ENCODE measurements at places on chromosomes 3 and 15.

DNA sequence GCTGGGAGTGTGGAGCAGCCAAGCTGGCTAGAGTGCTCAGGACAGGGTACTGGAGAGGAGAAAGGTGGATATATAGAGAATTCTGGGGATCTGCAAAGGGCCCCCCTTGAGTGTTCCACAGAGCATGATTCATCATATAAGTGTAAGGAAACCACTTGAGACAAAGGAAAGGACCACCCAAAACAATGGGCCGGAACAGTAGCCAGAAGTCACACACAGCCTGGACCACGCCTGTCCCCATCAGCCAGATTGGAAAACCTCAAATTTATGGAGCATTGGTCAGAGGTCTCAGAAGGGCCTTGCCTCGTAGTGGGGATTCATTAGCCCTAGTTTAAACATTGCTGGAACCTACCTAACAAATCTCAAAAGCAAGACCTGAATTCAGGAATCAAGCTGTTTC, 4.9 kb upstream of the KNSTRN start:
- no peak for DNase-seq

- DNase-seq: no peak
Measured at GRCh38 chr15:89112341-89112971, 24.2 kb downstream of the ABHD2 start.

DNA sequence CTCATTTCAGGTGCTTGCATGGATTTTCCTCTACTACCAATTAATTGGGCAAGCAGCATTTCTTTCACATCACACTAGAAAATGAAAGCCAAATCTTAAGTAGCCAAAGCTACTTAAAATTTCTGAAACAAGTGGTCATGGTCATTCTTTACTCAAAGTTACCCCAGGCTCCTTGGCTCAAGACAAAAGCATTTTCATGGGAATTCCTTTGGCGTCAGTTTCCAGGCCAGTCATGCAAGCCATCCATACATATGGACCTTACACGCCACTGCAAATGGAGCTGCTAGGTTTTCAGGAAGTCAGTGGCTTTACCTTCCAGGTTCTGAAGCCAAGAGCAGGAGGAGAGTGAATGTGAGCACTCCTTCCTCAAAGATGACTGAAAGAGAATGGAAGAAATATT, 83.7 kb upstream of the IL12A start:
- no peak for DNase-seq

- no peak for DNase-seq
Measured at GRCh38 chr15:68639926-68640600, 61.3 kb downstream of the CORO2B start.

DNA sequence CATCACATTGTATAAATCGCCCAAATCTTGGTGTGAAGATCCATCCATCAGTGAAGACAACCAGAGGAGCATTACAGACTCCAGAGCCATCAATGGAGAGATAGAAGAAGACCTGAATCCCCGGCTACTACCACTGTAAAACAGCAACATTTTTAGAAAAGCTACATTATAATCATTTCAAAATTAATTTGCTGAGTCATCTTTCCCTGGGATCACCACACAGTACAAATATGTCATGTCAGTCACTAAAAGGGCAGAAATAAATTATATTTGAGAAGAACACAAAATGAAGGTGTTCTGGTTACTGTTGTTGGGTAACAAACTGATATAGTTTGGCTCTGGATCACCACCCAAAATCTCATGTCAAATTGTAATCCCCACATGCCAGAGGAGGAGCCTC, 218.5 kb upstream of the STT3B start:
- DNase-seq: no peak

- DNase-seq: no peak
Measured at GRCh38 chr3:71176366-71176765, 407.2 kb downstream of the FOXP1 start.

GRCh38 chr3:24141548-24141947, 196.5 kb downstream of the NR1D2 start:
- no peak for DNase-seq

DNA sequence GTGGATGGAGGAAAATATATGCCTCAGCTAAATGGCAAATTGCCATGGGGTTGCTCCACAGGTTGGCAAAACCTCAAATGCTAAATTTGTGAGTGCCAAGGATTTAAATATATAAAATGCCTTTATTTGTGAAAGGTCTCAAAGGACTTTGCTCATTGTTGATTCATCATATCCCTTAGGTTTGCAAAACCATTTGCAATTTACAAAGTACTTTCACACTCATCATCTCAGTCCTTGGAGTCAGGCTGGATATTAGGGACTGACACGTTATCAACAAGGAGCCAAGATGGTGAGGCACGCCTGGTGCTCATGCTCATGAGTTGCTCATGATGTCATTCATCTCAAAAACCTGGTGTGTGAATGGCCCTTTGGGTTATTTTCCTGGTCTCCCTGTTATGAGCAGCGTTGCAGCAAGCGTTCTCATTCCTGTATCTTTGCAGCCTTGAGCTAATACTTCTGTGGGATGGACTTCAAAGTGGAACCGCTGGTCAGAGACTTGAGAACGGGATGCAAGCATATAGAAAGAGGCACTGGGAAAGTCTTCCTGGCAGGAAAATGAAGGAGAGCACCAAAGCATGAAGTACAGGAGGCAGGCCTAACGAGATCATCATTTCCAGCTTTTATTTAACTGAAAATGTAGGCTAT, 66.0 kb downstream of the MYO1E start:
- no peak for DNase-seq

DNA sequence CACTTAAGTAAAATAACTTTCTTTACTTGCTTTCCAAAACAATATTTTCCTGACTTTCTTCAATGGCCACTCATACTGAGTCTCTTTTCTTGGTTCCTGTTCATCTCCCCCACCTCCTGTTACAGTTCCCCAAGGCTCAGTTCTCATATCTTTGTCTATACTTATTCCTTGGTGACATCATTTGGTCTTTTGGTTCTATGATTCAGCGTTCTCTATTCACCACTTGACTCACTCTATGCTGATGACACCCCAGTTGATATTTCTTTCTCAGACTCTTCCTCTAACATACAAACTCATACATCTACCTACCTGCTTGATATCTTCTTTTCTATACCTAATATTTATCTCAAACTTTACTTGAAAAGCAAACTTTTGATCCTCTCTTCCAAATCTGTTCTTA, 85.0 kb upstream of the P3H2 start:
- DNase-seq: no peak

- DNase-seq: no peak
Measured at GRCh38 chr3:64459711-64460110, 228.1 kb downstream of the ADAMTS9 start.

DNA sequence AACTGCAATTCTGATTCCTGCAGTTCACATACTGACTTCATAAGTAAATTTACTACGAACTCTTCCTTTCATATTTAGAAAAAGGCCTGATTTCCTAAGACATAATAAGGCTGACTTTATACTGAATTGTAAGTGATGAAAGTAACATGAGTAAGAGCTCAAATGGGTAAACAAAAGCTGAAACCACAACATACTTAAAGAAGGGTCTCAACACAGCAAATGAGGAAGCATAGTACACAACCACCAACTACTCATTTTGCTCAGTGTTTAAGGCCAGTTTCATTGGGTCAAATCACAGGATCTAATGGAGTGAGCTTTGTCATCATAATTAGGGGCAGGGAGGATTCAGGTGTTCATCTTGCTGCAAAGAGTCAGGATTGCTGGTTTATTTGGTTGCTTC, 81.4 kb downstream of the SETD2 start:
- DNase-seq: no peak

GRCh38 chr3:52838561-52839267, 3.9 kb upstream of the MUSTN1 start:
- no peak for DNase-seq

GRCh38 chr3:64216274-64217147, 8.8 kb downstream of the PRICKLE2 start:
- no peak for DNase-seq

- DNase-seq: no peak
Measured at GRCh38 chr3:169363318-169364265, 299.9 kb downstream of the MECOM start.

DNA sequence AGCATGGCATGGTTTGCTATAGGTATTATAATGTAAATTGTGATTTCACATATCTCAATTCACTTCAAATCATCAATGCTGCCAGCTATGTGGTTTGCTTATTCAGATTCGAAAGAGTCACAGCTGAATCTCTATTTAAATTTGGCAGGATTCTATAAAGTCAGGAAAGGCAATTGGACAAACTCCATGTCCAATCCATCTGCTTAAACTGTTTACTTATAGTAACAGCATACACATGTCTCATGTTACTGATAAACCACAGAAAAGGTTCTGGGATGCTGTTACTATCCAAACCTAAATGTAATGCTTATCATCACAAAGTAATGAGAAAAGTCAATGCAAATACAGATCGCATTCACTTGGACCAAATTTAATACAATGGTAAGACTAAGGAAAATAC, 229.7 kb downstream of the ISL2 start:
- no peak for DNase-seq

DNA sequence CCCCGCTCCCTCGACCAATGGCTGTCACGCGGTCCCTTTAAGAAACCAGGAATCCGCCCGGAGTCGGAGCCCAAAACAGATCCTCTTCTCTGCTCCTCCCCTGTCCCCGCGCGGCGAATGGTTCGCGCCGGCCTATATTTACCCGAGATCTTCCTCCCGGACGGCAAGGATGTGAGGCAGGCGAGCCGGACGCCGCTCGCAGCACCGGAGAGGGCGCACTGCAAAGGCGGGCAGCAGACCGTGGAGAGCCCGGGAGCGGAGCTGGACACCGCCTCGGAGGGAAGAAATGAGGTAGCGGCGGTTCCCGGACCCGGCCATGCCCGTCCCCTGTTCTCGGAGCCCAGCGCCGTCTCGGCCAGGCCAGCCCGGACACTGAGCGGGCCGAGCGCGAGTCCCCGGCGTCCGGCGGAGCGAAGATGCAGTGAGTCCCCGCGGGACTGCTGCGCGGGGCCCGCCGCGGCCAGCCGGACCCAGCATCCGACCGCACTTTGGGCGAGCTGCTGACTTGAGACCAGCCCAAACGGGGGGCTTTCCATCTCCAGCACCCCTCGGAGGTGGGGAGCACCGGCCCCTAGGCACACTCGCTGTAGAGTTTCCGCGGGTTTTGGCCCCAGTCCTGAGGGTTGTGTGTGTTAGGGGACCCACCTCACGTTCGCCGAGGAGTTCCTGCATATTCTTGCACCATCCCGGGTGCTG, at the start of gene FAM43A:
FAM43A (plus strand) TSS at position 166 of the 696 bp plus-strand sequence. CDS start 944 bp downstream, outside the sequence.
- DNase-seq: peak; percentile 64

- DNase-seq: no peak
Measured at GRCh38 chr3:39814007-39814406, 4.6 kb downstream of the MYRIP start.

- no peak for DNase-seq
Measured at GRCh38 chr15:98785807-98786621, 137.7 kb downstream of the IGF1R start.

DNA sequence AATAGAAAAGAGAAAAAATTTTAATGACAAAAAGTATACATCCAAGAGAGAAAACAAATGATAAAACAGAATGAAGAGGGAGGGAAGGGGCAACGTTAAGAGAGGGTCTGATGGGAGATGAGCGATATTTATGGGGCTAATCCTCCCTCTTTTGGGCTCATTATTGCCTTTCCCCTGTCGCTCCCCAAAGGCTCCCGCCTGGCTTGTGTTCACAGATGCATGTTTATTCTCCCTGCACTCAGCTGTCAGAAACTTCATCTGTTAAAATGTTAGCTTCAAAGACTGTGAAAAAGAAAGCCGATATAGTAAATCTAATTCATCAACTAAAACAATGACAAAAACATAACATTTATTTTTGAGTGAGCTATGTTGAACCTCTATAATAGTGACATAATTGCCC, 74.3 kb downstream of the GABRB3 start:
- no peak for DNase-seq

- DNase-seq: no peak
Measured at GRCh38 chr3:44039006-44039405, 202.7 kb upstream of the TOPAZ1 start.

Data from mesothelial cell of epicardium (in vitro differentiated cells).